ENCODE measurements at places on chromosomes 5 and 9.

GRCh38 chr9:115234094-115234493 lies 116.1 kb upstream of the TNC start:
- no peak for DNase-seq

DNA sequence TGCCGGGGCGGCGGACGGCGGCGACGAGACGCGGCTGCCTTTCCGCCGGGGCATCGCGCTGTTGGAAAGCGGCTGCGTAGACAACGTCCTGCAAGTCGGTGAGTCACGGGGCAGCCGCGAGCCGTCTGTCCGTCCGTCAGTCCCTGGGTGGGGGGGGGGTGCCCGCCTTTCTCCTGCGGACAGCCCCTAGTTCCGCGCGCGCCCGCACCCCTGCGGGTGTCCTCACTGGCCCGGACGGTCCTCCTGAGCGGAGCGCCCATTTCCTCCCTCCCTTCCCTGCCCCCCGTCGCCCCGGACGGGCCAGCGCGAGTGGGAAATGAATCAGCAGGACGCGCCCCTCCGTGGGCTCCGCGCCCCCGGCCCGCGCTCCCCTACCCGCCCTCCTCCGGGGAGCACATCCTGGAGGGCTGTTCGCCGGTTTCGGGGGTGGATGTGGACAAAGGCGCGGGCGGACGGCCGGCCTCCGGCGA lies 828 bp downstream of the ZSWIM6 start:
- DNase-seq, result no peak

DNA sequence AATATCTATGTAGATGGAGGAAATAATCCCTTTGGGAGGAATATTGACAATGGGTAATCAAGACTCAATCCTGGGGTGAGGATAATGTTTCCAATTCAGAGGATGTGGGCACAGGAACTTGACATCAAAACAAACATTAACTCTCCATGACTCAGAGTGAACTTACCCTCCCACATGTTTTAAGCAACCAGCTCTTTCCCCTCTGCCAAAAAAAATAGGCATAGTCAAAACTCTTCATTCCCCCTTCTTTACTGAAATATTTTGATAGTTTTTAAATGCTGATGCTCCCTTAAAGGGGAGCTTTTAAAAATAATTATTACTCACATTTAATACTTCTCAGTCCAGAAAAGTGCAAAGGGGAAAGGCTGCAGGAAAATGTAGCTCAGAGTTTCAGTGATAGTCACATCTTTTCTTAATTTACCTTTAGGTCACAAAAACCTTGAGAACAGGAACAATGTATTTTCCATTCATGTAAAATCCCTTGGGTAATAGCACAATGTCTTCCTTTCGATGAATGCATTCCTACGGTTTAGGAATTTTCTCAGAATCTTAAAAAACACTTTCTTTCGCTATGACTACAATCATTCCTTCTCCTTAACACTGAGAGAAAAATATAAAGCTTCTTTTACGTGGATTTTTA lies 298.4 kb upstream of the GRAMD2B start:
- no peak for DNase-seq

- DNase-seq, result no peak
Measured at GRCh38 chr5:114726131-114726530, 364.3 kb downstream of the KCNN2 start.

DNA sequence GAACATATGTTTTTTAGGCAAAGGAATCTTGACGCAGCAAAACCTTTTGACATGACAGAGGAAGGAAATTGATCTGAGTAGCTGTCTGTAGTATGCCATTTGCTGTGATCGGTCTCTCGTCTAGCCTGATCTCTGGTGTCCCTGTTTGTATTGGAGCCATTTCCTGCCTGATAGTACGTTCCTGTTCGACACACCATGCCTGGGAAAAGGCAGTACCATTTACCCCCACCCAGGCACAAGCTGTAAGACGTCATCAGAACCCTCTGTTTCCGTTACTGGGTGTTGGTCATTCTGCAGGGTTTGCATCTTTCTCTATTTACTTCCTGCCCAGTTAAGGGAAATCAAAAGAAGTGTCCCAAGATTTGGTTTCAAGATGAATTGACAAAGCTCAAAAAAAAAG lies 129.7 kb downstream of the CEMIP2 start:
- DNase-seq, result no peak

GRCh38 chr9:116494815-116495634 lies 192.1 kb upstream of the TRIM32 start:
- DNase-seq, result no peak

GRCh38 chr5:14330729-14331385 lies 187.7 kb downstream of the TRIO start:
- no peak for DNase-seq

GRCh38 chr5:96565582-96566265 lies 96.5 kb upstream of the CAST start:
- no peak for DNase-seq

DNA sequence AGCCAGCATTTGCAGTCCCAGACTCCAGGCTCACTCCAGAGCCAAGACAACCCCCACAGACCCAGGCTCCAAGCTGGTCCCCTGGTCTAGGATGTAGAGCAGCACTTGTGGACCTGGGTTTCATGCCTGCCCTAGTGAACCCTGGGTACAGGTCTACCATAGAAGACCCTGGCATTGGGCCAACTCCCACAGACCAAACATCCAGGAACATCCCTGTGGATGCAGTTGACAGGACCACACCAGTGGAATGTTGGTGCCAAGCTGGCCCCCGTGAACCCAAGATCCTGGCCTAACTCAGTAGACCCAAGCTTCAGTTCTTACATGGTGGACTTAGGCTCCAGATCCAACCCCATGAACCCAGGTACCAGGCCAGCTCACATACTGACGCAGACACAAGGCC lies 250.6 kb downstream of the KDM4C start:
- no peak for DNase-seq

DNA sequence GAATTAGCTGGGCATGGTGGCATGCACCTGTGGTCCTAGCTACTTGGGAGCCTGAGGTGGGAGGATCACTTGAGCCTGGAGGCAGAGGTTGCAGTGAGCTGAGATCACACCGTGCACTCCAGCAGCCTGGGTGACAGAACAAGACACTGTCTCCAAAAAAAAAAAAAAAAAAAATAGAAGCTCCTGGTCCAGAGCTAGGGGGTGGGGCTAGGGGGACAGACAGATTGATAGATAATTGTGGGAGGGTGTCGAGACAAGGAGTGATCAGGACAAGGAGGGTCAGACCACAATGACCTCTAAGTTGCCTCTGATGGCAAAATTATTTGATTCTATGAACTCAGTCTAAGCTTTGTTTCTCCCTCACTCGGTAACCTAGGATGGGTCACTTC lies 6.6 kb upstream of the PHF19 start:
- DNase-seq, result no peak

- DNase-seq, result no peak
Measured at GRCh38 chr9:83698976-83699585, 8.7 kb downstream of the UBQLN1 start.

- DNase-seq, result no peak
Measured at GRCh38 chr5:10420932-10421331, 20.7 kb upstream of the ROPN1L start.

DNA sequence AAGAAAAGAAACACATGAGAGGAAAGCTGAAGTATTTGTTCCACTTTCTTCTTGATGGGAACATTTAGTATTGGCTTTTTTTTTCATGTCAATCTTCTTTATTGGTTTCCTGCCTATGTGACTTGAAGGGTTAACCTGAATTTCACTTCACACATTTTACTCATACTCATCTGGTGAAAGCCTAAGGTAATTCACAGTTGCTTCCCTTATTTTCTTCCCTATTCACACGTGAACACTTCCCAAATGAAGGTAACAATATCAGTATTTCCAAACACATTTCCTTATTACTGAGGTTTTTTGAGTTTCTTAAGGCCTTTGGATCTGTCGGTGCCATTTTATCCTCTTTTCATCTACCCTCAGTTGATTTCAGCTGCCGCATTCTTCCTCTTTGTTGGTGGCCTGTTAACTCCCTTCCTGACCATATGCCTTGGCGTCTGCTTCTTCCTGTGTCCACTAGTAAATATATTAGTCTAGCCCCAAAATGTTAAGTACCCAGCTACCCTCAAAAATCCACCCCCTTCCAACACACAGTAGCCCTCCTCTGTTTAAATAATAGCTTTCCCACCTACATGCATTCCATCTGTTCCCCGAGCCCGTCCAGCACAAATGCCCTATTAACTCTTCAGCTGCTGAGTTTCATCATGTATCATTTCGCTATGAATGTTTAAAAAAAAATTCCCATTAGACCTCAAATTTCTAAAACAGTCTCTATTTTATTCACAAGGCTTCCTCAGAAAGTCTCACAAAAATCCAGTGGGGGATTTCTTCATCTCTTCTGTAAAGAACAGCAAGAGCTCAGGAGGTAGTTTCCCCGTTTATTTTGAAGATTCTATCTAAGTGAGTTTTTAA lies 97.3 kb downstream of the USP20 start:
- DNase-seq, result no peak

GRCh38 chr9:86601697-86602096 lies 247.5 kb upstream of the TUT7 start:
- no peak for DNase-seq

- no peak for DNase-seq
Measured at GRCh38 chr5:160787240-160787639, 64.8 kb downstream of the ATP10B start.

GRCh38 chr9:108978205-108978604 lies 35.1 kb downstream of the CTNNAL1 start:
- DNase-seq, result no peak

- no peak for DNase-seq
Measured at GRCh38 chr5:40976836-40977235, 67.5 kb downstream of the C7 start.

GRCh38 chr9:96646081-96646991 lies 8.8 kb downstream of the PRXL2C start:
- no peak for DNase-seq

GRCh38 chr9:121038804-121039203 lies 11.3 kb downstream of the C5 start:
- no peak for DNase-seq

GRCh38 chr9:86644675-86645034 lies 290.4 kb upstream of the TUT7 start:
- DNase-seq, result no peak

- DNase-seq, result no peak
Measured at GRCh38 chr5:154162539-154163151, 27.9 kb upstream of the GALNT10 start.

DNA sequence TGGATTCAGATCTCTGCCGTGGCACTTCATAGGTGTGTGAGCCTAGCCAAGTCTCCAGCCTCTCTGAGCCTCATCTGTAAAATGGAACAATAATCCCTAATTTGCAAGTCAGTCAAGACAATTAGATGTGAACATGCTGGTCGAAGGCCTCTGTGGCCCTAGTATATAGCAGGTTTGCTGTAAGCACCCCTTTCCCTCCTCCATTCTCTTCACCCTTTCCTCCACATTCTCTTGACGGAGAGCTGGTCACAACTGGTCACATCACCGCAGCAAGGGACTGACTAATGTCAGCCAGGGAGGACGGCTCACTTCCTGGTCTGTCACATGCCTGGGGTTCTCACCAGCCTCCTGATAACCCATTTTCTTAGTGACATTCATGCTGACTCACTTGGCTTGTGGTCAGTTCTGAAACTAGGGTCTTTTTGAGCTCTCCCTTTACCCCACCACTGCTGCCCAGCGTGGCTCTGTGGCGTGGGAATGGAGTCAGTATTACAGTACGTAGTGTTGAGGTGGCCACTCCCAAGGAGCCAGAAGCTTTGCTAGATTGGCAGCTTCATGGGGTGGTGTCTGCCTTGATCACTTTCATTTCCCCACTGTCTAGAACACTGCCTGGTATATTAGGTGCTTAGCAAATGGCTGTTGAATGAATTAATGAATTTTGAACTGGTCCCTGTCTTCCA lies 47.8 kb downstream of the ERGIC1 start:
- DNase-seq, result no peak

DNA sequence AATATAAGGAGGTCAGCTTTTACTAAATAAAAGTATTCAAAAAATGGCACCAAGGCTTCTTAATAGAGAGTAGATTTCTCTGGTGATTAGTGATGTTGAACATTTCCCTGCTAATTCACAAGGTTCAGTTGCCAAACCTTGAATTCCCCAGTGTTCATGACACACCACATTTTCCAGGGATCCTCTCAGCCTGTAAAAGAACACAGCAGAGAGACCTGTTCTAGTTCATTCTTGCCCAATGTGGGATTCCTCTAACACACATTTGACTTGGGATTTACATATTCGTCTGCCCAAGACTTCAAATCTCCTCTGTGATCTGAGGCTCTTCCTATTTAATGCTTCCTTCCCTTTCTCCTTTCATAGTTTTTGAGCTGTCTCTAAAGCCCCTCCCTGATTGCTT lies 273.2 kb upstream of the CDH9 start:
- no peak for DNase-seq

DNA sequence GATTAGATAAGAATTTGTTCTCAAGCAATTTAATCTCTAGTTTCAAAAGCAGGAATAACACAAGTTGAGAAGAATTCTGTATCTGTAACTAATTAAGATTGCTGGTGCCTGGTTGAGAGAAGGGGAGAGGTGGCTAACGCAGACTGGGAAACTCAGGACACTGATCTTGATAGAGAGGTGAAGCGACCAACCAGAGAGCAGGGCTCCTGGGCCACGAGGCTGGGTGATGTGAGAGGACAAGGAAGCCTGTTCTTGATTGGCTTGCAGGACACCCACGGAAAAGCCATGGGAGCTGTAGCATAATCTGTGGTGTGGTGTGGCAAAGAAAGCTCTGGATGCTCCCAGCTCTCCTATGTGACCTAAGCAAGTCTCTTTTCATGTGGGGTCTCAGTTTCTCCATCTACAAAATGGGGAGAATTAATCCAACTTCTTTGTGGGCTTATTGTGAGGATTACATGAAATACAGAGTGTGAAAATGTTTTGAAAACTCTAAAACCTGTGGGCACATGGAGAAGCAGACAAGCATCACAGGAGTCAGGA lies 594.1 kb upstream of the BRINP1 start:
- DNase-seq, result no peak

DNA sequence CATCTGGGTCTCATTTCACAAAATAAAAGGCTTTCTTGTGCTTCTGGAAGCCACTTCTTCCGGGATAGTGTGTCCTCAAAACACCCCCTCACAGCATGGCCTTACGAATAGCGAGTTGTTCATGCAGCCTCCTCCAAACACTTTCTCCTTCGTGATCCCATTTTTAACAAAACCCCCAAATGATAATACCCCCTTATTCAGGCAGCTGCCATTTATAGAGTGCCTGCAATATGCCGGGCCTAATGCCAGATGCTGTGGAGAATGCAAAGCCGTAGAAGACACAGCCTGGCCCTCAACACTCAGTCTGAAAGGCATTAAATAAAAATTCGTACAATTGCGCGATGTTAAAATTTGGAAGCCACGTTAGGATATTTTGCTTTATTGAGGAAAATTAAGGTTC lies 66.4 kb upstream of the SLC44A1 start:
- DNase-seq, result no peak

DNA sequence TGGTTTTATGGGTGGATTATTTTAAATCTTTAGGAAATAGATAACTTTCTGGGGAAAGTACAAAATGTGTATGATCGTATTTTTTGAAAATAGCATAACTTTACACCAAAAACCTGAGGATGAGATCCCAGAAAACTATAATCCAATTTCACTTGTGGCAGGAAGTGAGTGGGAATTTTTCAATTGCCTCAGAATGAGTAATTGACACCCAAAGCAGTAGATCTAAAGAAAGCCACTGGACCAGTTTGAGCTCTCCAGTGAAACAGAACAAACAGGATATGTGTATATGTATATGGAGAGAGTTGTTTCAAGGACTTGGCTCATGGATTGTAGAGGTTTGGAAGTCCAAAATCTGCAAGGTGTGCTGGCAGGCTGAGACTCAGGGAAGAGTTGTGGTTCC lies 109.2 kb upstream of the SHB start:
- no peak for DNase-seq

GRCh38 chr5:112306956-112307355 lies 112.1 kb downstream of the EPB41L4A start:
- DNase-seq, result no peak

- no peak for DNase-seq
Measured at GRCh38 chr5:79120221-79120620, 8.6 kb downstream of the BHMT start.
